ENCODE measurements at places on chromosomes 3 and 15.
A peak's percentile ranks its signal among the peaks of the same experiment; 100 is the strongest.

GRCh38 chr3:51371943-51372557 is 13.0 kb upstream of the MANF start:
- DNase-seq: no peak

DNA sequence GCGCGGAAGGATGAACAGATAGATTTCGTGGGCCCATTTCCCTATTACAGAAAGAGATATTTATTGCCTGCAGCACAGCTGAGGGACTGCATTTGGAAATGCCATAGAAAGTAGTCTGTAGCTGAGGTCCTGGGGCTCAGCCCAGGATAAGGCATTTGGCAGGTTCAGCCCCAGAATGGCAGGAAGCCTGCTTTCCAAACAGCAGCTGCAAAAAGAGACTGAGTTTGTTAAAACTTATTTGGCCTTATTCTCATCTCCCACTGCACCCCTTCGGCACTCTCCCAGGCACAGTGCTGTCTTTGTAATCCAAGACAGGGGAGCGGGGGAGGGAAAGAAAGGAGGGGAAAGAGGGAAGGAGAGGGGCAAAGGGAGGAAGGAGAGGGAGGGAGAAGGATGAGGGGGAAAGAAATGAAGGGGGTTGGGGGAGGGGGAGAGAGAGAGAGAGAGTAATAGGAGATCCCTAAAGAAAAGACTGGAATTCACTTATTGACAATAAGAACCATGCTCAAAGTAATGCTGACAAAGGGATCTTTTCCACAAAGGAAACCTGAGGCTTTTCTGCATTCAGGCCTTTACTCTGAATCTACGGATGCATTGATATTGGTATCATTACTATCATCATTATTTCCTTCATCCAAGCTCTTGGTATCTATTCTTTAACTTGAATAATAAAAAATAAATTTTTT is 94.0 kb upstream of the LRRN1 start:
- DNase-seq: peak; percentile 19

- no peak for DNase-seq
Observed at GRCh38 chr3:129793319-129793718, 100.2 kb downstream of the TMCC1 start.

- no peak for DNase-seq
Observed at GRCh38 chr3:196971094-196971698, 2.6 kb upstream of the PIGZ start.

DNA sequence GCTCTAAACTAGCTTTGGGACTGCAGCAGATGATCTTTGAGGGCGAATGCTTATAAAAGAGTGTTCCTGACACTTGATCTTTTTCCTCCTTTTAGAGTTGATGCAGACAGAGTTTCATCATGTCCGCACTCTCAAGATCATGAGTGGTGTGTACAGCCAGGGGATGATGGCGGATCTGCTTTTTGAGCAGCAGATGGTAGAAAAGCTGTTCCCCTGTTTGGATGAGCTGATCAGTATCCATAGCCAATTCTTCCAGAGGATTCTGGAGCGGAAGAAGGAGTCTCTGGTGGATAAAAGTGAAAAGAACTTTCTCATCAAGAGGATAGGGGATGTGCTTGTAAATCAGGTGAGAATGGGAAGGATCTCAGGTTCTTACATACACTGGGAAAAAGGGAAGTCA is 75.7 kb downstream of the KLHL25 start:
- DNase-seq: no peak

Data from substantia nigra (tissue), 51 donors.